ENCODE measurements at places on chromosomes 7 and 10.

DNA sequence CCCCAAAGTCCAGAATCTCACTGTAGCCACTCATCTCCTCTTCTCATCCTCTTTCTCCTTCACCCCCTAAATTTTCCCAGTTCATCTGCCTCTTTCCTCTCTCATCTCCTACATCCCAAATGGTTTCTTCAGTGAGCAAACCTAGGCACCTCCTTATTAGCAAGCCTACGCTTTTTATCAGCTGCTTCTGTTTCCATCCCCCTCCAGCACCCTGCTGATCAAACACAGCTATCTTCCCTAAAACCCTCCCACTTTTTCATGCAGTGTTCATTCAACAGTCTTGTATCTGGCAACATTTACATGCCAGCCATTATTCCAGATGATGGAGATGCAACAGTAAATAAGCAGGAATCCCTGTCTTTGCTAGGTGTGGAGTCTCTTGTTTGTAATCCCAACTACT lies 3.3 kb upstream of the ABRAXAS2 start:
- no peak for DNase-seq

- DNase-seq = no peak
Observed at GRCh38 chr7:77327067-77327931, 88.8 kb downstream of the GSAP start.

DNA sequence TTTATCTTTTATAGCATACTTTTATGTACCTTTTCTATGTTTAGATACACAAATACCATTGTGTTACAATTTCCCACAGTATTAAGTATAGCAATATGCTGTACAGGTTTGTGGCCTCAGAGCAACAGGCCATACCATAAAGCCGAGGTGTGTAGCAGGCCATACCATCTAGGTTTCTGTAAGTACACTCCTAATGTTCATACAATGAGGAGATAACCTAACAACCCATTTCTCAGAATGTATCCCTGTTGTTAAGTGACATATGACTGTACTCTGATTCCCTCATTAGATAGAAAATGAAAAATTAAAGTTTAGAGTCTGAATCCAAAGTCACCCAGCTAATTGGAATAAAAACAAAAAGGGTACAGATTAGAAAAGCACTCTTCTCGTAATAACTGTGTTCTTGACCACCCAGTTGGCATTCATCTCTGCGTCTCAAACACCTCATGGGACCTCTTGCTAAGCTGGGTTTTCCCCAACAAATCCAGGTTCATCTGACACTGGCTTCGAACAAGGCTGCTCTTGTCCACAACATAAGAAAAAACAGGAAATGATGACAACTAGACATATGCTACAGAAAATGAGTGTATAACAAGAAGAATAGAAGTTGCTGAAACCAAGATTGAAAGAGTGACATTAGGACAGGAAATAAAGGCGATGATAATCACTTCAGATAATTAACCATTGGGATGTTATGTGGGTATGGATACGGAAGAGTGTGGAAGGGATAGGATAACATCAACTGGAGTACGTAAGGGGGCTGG lies 1.4 kb downstream of the NDUFB8 start:
- no peak for DNase-seq

DNA sequence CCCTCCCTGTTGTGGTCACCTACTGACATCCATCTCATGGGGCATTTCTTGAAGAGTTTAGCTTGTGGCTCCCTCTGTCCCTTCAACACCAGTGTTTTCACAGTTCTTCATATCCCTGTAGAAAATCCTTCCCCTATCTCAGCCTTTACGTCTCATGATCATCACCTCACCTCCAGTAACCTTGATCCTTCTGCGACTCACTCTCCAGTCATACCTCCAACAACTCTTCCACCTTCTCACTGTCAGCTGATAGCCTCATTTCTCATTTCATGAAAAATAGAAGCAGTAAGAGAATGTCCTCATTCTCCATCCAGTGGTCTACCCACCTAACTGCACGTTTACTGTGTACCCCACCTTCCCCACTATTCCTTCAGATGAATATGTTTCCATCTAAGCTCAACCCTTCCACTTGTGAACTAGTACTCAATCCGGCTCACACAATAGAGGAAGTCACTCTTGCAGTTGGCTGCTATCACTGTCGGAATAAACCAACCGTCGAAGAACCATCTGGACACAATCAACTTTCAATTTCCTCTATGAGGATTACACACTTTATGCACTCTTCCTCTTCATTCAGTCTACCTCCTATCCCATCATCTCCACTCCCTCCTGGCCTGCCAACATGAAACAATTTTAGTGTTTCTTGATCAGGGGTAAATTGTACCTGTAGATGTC lies 256.0 kb downstream of the AHR start:
- no peak for DNase-seq

- no peak for DNase-seq
Observed at GRCh38 chr7:51611937-51612336, 295.3 kb upstream of the COBL start.

GRCh38 chr10:30625080-30625479 lies 4.5 kb downstream of the LYZL2 start:
- DNase-seq = no peak

GRCh38 chr7:112156412-112156811 lies 49.8 kb downstream of the DOCK4 start:
- DNase-seq = no peak

DNA sequence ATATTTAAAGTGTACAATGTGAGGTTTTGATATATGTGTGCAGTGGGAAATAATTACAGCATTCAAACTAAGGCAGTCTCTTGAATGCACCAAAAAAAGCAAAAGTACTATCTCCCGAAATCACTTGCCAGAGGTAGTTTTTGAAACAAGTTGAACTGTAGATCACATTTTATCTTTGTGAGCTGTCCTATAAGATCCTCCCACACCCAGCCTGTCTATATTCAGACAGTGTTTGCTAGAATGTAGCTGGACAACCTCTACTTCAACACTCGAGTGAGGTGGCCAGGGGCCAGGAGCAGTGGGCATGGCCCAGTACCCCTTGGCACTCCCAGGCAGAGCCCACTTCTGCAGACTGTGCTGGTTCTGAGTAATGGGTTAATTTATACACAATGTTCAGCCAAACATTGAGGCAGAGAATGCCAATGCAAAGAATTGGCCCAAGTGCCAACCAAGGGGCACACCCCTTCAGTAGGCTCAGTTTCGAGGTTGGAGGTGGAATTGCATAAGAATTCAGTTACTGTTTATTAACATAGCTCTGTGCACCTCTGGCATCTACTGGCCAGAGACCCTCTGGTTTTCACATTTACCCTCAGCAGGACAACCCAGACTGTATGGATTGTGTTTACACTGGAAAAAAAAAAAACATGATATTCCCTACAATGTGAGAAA lies 70.5 kb downstream of the AHR start:
- DNase-seq = no peak

DNA sequence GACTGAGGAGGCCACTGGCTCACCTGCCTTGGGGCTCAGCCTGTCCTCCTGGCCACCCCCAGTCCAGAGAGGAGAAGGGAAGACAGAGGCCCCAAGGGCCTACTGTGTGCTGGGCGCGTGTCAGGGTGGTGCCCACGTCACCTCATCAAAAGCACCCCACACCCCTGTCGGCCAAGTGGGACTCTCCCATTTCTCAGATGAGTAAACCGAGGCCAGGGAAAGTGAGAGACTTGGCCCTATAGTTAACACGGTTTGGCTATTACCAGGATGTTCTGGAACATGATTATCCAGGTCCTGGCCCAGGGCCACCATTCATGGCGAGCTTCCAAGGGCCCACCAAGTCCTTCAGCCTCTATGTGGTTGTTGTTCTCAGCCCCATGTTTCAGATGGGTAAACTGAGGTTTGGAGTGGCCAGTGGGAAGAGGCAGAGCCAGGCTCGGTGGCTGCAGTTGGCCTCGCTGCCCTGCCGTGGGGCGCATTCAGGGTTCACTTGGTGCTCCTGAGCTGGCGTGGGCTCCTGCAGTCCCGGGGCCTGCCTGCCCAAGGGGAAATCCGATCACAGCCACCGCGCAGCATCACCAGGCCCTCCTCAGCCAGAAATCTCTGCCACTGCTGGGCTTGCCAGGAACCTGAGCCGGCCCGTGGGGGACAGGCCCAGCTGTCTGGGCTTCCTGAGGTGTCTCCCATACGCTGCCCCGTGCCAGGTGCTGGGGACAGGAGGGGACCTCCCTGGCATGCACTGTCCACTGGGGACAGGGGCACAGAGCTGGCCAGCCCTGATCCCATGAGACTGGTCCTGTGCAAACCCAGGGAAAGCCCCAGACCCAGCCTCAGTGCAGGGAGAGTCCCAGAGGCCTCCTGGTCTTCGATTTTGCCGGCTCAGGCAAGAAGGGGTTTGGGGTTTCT lies 117.7 kb upstream of the TNRC18 start:
- no peak for DNase-seq

GRCh38 chr10:97805949-97806348 lies 34.1 kb upstream of the SFRP5 start:
- no peak for DNase-seq

DNA sequence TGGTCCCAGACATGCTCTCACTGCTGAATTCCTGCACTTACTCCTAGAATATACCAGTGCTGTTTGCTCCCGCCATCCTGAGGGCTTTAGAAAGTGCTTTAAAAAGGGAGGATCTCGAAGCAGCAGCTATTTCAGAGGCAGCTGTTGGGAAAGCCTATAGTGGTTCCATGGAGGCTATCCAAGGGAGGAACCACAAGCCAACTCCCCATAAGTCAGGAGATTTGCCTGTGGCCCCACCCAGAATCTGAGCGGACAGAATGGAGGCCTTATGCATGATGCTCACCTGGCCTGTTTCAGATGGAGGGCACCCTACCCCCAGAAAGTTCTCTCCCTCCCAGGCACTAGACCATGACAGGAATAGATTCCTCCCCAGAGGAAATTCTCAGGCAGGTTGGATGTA lies 2.3 kb upstream of the KCNIP2 start:
- DNase-seq = no peak

- DNase-seq = no peak
Observed at GRCh38 chr7:66088861-66089838, 13.5 kb downstream of the ASL start.

DNA sequence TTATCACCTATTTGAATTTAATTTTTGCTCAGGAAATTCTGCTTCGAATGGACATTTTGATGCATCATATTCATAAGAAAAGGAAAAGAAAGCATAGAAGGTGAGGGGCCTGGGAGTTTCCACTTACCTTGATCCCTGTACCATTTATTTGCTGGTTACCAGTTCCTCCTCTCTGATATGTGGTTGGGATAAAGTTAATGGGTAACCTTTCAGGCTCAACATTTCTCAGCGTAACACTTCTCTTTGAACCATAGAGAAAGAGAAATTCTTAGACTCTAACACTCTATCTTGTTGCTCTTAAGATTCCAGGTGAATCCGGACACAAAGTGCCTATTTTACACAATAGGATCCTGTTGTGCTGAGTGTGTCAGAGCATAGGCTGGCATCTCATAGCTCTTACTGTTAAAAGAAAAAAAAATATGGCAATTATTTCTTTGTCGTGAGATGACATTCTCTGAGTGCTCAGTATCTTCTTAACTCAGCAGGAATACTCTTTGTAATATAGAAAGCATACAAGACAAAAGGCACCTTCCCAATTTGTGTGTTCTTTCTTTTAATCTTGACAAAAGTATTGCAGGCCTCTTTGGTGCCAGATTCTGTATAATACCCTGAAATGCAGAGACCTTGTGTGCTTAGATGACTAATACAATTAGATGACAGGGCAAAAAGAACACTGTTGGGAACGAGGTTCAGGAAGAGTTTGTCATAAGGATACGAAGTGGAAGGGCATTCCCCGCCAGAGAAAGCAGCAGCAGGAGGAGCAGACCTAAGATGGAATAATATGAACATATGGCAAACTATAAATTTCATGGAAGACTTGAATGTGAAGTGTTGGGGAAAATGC lies 689.6 kb downstream of the NRG3 start:
- DNase-seq = no peak

DNA sequence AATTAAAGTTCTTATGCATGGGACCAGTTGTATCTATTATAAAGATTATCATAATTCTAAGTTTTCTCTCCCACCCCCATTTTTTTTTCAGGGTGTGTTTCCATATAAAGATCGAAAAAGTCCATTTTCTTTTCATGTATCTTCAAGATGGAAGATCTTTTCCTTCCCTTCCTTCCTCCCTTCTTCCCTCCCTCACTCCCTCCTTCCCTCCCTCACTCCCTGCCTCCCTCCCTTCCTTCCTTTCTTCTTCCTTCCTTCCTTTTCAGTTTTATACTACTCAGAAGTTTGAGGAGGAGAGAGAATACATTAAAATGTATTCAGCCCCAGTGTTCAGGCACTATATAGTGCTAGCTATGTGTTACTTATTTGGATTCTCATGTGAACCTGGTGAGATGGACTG lies 98.0 kb downstream of the POLL start:
- no peak for DNase-seq

DNA sequence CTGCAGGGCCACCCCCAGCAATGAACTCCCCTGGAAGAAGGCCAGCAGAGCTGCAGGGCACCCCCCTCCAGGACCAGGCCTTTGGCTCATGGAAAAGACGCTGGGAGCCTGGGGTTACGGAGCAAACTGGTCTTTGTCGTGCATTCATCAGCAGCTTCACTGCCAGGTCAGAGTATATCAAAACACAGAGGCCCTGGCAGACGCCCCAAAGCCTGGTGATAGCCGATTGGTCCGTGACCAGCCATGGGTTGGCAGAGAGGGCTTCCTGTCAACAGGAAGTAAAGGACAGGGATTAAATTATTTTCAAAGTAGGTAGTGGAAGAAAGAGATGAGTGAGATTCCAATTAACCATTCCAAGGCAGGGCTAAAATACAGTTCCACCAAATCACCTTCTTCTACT lies 9.0 kb downstream of the PRKAG2 start:
- no peak for DNase-seq

DNA sequence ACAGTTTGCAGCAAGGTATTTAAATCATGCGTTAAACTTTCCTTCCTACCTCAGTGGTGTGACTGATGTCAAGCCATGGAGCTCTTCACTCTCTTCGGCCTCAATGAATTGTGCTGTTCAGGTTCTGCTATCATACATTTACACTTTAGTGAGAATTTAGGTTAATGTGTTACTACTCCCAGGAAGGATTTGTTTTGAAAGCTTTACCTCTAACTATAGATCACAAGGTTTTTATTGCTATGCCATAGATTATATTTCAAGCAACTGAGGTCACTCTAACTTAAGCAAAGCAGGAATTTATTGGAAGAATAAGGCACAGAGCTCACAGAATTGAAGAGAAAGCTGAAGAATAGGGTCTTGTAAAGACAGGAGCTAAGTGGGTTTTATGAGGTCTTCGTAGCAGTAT lies 11.0 kb upstream of the ADD3 start:
- no peak for DNase-seq

- no peak for DNase-seq
Observed at GRCh38 chr10:24603333-24603732, 120.4 kb downstream of the ARHGAP21 start.

DNA sequence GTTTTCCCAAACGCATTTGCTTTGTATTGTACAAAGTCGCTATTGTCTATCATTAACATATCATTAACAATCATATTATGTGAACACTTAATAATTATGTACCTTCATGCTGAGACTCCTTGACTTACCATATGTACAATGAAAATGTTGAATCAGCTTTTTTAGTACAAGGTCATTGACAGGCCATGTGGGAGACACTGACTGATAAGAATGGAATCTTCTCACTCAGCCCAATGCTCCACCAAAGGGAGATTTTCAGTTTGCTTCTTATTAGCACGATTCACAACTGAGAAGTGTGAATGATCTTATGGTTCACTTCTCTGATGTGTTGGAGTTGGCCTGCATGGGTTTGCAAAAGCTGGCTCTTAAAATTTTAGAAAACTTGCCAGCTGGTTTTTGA lies 253.5 kb upstream of the TEX47 start:
- DNase-seq = no peak
